ENCODE measurements at places on chromosomes 6 and 20.

DNA sequence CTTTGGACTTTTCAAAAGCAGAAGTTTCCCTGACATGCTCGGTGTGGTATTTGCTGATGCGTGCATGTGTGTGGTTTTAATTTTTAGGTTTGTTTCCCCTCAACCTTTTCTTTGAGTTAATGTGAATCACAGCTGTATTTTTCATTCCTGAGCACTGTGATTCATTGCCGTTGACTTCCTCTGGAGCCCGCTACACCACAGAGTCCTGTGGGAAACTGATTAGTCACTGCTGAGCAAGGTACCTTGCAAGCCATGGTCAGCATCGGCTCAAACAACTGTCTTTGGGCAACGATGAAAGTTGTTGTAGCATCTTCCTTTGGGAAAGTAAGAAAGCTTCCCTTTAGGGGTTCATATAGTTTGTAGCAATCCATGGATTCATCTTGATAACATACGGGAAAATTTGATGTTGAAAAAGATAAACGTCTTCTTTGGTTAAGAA lies 57.5 kb downstream of the RIN2 start:
- no peak for DNase-seq

DNA sequence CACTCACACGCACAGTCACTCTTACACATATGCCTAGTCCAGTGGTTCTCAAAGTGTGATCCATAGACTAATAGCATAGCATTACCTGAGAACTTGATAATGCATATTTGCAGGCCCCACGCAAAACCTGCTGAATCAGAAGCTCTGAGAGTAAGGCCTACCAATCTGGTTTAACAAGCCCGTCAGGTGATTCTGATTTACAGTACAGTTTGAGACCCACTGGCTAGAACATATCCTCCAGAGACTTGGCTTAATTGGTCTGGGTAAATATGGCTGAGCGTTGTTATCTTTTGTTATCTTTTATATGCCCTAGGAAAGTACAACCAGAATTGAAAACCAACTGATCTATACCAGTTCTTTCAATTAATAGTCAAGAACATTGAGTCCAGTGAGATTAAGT lies 9.6 kb downstream of the TSPYL4 start:
- DNase-seq: peak; percentile 45

DNA sequence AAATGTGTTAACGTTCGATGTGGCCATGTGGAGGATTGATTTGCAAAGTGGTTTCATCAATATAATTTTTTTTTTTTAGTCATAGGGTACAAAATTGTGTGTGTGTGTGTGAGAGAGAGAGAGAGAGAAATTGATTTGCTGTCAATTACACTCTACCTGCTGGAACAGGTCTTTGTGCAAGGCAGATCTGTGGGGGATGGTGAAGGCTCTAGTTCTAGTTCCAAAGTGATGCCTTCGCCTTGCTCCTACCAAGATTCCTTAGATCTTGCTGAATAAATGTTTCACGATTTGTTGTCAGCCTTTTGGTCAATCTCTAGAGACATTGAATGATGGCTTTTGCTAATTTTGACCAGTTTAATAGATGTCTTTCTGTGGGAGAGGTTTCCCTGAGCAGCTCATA lies 64.8 kb downstream of the SERAC1 start:
- DNase-seq: no peak

DNA sequence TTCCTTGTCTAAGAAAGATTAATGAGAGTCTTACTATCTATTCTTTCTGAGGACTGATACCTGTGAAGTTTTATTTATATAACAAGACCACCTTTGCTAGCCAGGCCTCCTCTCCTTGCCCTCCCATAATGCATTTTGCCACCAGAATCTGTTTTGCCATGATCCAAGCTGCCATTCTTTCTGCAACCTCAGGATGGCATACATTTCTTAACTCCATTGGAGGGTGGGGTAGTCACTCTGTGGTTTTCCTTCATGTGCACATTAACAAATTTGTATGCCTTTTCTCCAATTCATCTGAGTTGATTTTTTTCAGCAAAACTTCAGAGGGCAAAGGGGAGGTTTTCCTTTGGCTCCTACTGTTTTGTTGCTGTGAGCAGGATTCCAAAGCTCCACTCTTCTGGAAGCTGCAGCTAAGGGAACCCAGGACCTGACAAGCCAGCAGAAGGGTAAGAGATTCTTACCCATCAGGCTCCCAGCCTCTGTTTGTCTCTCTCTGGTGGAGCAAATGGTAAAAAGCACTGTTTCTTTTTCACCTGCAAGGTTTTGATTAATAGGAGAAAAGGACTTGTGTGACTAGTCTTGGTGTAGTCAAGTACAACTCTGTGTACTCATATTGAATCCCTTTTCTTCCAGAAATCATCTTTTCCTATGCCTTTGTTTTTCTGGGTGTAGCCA lies 26.2 kb upstream of the ENPP4 start:
- no peak for DNase-seq

GRCh38 chr20:47653869-47654268 lies 131.4 kb downstream of the SULF2 start:
- DNase-seq: no peak

DNA sequence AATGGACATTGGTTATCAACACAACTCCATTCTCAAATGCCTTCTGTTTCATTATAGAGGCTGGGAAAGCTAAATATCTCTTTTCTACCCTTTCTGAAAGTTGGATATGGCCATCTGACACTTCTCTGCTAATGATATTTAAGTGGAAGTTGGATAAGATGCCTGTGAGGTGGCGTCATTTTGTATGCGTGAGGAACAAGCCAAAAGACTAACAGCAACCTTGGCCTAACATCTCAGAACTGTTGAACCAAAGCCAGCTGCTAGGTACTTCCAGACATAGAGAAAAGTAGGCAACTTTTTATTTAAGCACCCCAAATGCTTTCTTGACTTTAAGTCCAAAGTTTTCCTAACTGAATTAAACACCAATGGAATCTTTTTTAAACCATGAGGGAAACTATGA lies 708.4 kb downstream of the CD109 start:
- DNase-seq: no peak

- no peak for DNase-seq
Measured at GRCh38 chr6:16998461-16998860, 103.4 kb upstream of the STMND1 start.

DNA sequence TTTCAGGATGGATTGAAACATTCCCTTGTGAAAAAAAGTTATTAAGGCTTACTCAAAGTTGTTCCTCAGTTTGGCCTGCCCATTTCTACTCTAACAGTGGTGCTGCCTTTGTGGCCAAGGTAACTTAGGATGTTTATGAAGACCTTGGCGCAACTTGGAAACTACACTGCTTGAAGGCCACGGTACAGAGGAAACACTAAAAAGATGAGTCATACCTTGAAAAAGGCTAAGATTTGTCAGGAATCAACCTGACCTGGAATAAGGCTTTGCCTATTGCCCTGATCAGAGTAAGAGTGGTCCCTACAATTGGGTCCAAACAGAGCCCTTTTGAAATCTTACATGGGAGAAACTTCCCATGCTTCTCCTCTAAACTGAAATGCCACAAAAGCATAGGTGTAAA lies 119.9 kb upstream of the MOCS1 start:
- DNase-seq: no peak

DNA sequence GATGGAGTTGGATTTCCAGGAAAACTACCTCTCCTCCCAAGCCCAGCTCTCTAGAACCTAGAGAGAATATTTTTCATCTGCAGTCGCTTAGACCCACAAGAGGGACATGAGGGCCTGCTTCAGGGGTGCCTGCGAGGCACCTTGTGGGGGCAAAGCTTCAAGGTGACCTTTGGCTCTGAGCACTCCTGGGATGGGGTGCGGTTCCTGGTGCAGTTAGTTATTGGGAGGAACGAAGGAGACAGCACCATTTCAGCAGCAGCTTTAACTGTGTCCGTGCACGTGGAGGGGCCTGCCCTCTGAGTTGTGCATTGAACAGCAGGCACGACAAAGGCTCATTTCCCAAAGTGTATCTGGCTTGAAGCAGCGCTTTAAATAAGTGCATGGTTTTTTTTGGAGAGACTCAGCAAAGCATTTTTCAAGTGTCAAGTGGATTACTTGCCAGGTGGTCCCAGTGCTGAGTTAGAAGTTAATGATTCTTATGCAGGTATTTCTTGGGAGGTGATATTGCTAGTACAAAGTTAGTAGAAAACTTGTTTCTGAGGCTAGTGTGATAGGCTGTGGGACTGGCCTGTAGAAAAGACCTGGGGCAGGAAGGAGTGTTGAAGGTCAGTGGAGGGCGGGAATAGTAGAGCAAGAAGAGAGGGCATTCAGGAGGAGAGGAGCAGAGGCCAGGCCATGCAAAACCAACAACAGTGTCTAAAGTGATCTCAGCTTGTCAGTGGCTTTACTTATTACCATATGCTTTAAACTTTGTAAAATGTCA lies 3.8 kb downstream of the IGF2R start:
- no peak for DNase-seq

DNA sequence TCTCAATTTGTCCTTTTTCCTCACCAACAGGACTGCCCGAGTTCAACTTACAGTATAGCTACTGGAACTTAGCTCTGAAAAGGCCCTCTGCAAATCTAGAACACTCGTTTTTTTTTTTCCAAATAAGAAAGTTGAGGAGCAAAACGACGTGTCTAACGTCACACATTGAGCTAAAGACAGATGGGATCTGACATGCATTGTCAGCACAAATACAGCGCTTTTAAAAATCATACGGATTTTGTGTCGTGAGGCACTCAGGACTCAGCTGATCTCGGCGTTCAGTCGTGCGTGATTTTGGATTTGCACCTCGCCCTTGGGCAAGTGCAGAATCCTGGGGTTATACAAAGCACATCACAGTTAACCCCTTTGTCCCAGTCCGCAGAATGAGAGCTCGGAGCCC lies 94.7 kb upstream of the ZNF322 start:
- DNase-seq: no peak

- no peak for DNase-seq
Measured at GRCh38 chr6:118371955-118372354, 176.1 kb upstream of the PLN start.

- DNase-seq: no peak
Measured at GRCh38 chr6:97151601-97152000, 131.4 kb downstream of the MMS22L start.

GRCh38 chr6:145845557-145845956 lies 31.0 kb upstream of the FBXO30 start:
- no peak for DNase-seq

GRCh38 chr20:35359335-35359950 lies 52.3 kb downstream of the UQCC1 start:
- DNase-seq: no peak

- no peak for DNase-seq
Measured at GRCh38 chr6:158868122-158868480, 48.9 kb upstream of the EZR start.

Measured in NCI-H748 treated with DMSO at 0.1 percent for 48 hours (cell line).